ENCODE measurements at places on chromosomes 7 and 10.

- no peak for DNase-seq
These were observed 1.5 kb downstream of the MLLT10 start for GRCh38 chr10:21535494-21535965.

DNA sequence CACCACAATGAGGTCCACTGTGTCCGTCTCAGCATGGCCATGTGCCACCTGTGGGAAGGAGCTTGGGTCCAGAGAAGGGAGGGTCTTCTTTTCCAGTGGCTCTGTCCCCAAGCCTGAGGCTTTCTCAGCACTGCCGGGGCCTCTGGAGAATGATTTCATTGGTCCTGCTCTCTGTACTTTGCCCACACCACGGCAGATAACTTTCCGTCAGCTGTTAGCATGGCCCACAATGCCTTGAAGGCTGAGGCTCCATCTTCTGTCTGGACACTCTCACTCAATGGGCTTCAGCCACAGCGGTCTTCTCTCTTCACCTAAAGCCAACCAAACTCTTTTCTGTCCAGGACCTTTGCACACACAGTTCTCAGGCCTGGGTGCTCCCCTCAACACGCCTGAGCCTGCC lies 192.5 kb downstream of the CXCL12 start:
- DNase-seq, result no peak

DNA sequence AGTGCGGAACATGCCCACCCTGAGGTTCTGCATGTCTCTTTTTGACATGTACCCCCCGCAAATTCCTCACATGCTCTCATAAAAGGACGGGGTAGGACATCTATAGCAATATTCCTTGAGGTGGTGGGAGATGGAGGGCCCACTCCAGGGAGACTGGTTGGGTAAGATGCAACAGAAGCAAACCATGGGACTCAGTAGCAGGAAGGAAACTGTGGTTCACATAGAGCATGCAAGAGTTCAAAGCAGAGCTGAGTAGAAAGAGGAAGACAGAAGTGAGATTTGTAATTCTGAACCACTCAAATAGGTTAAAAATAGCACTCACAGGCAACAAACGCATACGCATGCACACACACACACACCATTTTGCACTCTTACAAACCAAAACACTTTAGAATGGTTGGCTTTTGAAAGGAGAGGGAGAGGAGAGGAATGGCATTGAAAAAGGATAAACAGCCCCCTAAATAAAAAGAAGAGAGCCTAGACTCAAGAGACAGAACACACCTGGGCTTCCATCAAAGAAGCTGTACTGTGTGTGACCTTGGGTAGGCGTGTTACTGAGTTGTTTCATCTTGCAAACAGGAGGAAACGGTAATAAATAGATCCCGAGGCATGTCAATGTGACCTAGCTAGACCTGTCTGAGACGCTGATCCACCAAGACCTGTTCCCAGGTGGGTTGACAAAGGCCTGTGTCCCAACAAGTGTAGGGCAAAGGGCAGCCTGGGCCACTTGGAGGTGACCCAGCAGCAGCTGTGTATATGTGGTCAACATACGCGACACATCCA lies 77.6 kb upstream of the LRRC4 start:
- no peak for DNase-seq

DNA sequence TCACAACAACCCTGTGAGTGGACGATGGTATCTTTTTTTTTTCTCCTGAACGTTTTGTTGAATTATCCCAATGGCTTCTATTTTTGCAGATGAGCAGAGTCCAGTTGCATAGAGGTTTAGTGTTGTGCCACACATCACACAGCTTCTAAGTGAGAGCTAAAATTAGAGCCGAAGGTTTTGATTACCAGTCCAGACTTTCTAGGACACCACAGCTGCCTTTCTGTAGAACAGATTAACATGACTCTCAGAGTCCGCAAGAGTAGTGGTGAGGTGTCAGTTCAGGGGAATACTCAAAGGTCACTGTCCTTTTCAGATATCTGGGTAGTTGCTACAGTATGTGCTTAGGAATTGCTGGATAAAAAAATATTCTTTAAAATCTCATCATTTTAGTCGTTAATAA lies 13.8 kb downstream of the SGPL1 start:
- DNase-seq, result no peak

- no peak for DNase-seq
These were observed 21.0 kb downstream of the TM9SF3 start for GRCh38 chr10:96565774-96566173.

DNA sequence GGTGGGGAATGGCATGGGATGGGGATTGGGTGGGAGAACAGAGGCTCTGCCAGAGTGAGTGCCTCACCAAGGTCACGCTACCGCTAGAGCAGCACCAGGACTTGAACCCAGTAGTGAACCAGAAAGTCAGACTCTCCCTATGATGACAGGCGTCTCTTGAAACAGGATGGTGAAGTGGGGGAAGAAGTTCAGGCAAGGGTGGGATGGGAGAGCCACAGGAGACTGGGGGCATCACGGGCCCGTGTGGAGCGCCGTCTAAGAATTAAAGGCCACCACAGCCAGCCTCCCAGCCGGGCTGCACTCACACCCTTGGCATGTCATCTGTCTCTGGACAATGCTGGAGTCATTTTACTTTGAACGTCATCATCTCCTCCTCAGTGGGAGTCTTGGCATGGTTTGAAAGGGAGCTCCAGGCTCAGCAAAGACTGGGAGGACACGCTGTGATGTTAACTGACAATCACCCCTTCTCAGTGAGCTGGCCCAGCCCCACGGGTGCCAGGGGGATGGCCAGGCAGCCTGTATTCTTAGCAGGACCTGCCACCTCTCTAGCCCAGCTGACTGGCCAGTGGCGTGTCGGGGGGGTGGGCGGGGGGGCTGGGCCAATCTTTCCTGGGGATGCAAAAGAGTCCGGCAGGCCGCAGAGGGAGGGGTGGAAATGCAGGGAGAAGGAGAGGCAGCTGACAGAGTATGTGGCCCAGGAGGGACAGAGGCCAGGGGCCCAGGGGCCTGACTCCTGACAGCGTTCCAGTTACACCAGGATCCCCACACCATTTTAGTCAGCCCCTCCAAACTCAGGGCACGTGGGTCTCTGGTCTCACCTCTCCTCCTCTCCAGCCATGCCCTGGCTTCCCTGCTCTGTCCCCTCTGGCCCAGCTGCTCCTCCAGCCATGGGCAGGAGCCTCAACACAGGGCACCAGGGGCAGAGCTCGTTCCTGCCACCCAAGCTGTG lies 96.2 kb downstream of the VOPP1 start:
- no peak for DNase-seq

DNA sequence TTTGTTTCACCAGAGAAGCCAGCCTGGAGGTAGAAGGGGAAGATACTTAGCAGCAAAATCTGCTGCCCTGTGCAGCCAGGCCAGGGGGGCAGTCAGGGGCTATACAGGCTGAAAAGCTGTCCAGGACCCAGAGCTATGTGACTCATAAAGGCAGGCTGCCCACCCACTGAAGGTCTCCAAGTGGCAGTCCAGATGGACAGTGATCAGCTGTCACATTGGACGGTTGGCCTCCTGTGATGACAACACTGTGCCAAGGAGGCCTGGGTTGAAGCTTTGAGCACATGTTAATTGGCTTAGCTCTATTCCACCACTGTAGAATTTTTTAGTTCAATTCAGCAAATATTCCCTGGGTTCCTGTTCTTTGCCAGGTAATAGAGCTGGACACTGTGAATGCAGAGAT lies 577.3 kb upstream of the GALNT17 start:
- no peak for DNase-seq

DNA sequence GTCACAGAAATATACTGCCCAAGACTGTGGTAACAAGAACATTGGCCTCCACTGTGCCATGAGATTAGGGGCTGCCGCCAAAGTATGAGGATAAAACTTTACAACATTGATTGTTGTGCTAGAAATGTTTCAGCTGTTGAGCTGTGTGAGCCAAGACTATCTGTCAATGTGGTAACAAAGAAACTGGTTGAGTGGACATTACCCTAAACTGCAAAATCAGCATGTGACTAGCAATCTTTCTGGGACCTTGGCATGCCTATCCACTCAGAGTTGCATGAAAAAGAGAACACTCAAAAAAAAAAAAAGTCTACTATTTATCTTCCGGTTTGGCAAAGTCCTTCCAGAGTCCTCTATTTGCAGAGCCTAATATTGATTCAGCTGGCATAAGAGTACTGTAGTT lies 605.6 kb upstream of the CNTNAP2 start:
- DNase-seq, result no peak

- DNase-seq, result no peak
These were observed 84.4 kb upstream of the SHH start for GRCh38 chr7:155896531-155897263.
